A549 treated with CORT108297 at 1 μM for 4 hours (cell line): ENCODE measurements at places on chromosomes 16 and 17. TPM values are rescaled to one million over a fixed set of nuclear protein-coding genes. Genes with fewer than 3 reads are reported as not detected.

Gene SRCAP
- 11.0 to 30.6 TPM (median 25.8 TPM) in 5 replicates for total RNA-seq

Gene MAF
- 0.13 to 0.84 TPM (median 0.55 TPM) in 5 replicates for total RNA-seq

Gene DNAI2
- total RNA-seq = 0.06 to 0.09 TPM in 2 of 5 replicates, not detected in the others

Gene ITGAD
- 0.02 TPM in 1 of 5 replicates, not detected in the others for total RNA-seq

Gene ZP2
- total RNA-seq = not detected in 5 replicates

Gene TANC2
- total RNA-seq = 18.0 to 39.9 TPM (median 29.9 TPM) in 5 replicates

Gene PPM1E
- 0.06 to 0.08 TPM (median 0.07 TPM) in 5 replicates for total RNA-seq

Gene KRTAP9-9
- not detected in 5 replicates for total RNA-seq

Gene C17orf67
- 1.6 to 2.3 TPM (median 2.1 TPM) in 5 replicates for total RNA-seq

Gene RANBP10
- 8.3 to 10.2 TPM (median 9.6 TPM) in 5 replicates for total RNA-seq

Gene C17orf107
- total RNA-seq = 0.22 to 0.52 TPM (median 0.25 TPM) in 5 replicates

Gene PIRT
- not detected in 5 replicates for total RNA-seq

Gene ANKRD40CL
- total RNA-seq = not detected in 5 replicates
